MM.1S (cell line): ENCODE measurements at places on chromosomes 2 and 18.

DNA sequence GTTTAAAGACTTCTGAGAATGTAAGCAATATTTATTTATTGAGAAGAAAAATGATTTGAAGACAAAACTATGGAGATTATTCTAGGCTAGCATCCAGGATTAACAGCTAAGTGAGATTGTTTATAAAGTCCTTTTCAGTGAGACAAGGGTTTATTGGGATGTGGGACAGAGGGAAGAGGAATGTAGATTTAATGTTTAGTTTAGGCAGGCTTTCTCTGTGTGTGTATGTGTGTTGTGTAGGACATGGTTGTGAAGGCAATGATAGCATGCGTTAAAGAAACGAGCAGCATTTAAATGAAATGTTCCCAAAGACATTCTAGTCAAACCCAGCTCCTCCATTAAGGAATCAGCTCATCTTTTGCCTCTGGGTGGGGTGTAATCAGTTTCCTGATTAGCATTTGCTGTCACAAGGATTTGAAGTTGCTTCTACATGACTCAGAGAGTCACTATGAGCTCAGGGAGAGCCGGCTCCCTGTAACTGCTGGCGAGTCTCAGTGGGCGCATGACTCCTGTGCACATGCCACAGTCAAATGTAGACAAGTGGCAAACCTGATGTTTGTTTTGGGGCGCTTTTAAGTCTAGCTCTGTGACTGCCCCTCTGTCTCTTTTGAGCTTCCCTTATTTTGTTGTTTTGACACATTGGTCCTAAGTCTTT lies 442.2 kb upstream of the CELF4 start:
- DNase-seq = no peak

- no peak for DNase-seq
Observed at GRCh38 chr2:227822416-227823003, 8.9 kb downstream of the CCL20 start.

DNA sequence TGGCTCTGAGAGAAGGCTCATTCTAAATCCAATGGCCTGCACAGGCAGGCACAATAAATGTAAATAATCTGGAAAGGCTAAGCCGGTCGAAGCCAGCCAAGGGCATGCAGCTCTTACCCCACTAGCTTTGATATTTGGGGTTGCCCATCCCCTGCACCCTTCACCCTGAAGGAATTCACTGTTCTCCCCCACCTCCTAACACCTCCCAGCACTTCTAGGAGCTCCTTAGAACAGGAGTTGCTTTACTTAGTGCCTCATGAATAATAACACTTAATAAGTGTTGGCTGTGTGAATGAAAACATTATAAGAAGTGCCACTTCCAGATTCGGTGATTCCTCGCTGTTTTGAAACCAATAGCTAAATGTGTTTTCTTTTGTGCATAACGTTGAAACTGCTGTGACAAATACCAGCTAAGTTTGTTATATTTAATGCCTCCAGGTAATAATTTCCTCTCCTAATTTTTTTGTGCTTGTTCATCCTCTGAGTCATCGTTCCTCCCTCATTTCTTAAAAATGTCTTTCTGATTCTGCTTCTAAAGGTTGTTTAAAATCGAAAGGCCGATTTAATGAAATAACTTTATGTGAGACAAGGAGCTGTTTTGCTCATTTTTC lies 458.8 kb downstream of the METTL4 start:
- no peak for DNase-seq

DNA sequence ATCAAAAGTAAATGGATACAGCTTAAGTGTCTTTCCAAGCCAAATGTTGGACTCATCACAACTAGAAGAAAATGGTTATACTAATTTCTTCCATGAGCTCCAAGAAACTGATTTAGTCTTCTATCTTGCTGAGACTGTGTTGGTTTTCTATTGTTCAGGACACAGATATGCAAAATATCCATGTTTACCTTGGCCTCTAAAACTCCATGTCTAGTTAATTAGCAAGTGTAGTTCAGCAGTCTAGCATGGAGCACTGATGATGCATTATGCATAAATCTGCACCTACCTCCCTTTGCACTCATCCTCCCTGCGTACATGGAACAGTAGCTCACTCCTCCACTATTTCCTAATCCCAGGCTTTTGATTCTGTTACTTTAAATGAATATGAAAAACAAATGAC lies 731.4 kb upstream of the CHAC2 start:
- DNase-seq = no peak

DNA sequence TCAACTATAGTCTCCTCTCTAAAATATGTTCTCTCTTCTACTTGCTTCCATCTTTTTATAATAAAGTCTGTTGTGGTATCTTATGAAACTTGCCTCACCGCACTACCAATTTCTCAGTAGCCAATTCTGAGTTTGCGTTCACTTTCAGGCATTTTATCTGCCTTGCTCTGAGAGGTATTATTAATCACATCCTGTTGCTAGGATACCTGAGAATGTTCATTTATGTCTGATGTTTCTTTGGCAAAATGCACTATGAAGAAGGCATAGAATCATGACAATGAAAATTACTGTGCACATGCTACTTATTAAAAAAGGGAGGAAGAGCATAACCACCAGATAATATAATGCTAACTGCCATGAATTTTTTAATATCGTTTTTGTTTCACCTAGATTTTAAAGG lies 130.2 kb downstream of the CHST9 start:
- no peak for DNase-seq

DNA sequence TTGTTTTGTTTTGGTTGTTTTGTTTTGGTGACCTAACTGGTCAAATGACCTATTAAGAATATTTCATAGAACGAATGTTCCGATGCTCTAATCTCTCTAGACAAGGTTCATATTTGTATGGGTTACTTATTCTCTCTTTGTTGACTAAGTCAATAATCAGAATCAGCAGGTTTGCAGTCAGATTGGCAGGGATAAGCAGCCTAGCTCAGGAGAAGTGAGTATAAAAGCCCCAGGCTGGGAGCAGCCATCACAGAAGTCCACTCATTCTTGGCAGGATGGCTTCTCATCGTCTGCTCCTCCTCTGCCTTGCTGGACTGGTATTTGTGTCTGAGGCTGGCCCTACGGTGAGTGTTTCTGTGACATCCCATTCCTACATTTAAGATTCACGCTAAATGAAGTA lies at the start of gene TTR:
TTR (plus strand) TSS at position 250 of the 400 bp plus-strand sequence; CDS start at position 276, 26 bp downstream.
- no peak for DNase-seq

DNA sequence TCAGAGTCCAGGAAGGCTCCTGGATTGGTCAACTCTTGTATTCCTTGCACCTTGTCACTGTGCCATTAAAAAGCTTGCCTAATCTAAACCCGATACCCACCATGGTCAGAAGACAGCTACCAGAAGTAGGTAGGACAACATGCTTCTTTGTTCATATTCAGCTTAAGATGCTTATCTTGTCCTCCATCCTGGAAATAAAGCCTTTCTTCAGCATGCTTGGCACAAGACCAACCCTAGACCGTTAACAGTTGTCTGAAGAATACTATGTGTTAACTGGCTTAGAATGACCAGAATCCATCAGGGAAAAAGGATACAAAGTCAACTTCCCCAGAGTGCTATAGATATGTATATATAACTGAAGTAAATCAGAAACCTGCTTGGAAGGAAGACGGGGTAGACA lies 193.9 kb downstream of the ZRANB3 start:
- DNase-seq = no peak

DNA sequence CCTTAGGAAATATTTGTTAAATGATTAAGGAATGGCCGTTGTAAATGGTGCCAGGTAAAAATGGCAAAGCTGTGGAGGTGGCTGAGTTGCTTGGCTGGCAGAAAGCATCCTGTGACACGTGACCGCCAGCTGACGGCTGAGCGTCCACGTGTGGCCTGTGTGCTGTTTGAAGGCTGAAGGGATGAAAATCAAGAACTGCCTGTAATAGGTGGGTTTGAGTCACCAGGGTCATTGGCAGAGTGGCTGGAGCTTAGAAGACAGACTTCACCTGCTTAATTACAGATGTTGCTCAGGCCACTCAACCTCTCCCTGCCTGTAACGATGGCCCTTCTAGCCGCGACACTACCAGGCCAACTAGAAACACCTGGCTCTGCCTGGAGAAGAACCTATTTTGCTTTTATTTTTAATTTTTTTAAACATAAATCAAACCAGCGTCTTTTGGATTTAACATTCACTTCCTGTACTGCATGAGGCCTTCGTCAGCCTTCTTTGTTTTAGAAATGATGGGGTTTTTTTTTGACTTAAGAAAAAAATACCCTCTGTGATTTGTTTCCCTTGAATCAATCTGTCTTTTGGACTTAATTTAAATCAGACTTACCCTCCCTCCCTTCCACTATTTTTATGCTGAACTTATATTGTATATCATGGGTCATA lies 206.5 kb downstream of the PRKCE start:
- no peak for DNase-seq

- no peak for DNase-seq
Observed at GRCh38 chr2:232882505-232883115, 12.5 kb downstream of the SNORC start.

DNA sequence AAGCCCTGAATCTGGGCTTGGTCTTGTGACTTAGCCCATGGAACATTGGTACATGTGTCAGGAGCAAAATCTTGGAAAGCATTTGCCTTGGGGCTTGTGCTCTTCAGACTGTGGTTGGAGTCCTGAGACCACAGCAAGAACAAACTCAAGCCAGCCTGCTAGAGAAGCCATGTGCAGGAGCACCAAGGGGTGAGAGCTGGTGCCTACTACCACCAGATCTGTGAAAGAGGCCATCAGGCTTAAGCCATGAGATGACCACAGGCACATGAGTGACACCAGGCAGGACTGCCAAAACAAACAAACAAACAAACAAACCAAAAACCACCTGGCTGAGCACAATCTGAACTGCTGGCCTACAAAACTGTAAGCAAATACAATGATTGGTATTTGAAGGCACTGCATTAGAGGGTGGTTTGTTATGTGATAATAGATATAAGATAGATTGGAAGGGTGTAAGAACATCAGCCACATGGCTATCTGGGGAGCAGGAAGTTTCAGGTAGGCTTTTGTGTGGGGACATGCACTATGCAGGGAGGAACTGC lies 9.0 kb upstream of the TWIST2 start:
- DNase-seq = no peak

GRCh38 chr2:70994009-70994698 lies 519 bp downstream of the TEX261 start:
- DNase-seq = no peak

DNA sequence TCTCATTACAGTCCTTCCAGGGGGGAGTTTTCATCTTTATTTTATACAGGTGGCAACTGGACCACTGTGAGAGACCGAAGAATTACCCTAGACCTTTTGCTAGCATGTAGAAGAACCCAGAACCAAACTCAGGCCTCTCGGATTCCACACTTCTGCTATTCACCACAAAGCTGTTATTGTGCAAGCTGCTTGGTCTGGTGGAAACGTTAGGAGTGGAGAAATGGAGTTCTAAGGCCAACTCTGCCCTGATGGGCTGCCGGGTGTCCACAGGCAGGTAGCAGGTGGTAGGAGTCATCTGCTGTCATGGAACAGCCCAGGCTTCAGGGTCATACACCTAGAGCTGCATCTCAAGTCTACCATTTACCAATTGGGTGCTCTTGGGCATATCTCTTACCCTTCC lies 218.8 kb downstream of the BCL11A start:
- no peak for DNase-seq

DNA sequence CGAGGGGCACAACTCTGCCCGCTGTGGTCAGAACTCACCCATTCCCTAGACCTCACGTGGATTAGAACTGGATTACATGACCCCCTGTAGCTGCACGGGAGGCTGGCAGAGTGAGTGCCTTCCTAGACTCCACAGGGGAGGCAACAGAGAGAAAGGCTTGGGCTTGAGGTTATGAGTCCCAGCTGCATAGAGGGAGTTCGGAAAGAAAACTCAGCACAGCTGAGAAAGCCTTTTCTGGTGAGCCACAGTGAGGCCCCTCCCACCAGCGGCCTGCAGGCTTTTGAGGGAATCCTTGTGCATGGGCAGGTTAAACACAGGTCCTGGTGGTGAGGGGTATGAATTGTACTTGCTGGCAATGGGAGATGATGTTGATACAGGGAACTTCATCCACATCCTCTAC lies 217.3 kb downstream of the FHOD3 start:
- DNase-seq = no peak

- DNase-seq = no peak
Observed at GRCh38 chr2:183149489-183149888, 25.2 kb downstream of the NUP35 start.

DNA sequence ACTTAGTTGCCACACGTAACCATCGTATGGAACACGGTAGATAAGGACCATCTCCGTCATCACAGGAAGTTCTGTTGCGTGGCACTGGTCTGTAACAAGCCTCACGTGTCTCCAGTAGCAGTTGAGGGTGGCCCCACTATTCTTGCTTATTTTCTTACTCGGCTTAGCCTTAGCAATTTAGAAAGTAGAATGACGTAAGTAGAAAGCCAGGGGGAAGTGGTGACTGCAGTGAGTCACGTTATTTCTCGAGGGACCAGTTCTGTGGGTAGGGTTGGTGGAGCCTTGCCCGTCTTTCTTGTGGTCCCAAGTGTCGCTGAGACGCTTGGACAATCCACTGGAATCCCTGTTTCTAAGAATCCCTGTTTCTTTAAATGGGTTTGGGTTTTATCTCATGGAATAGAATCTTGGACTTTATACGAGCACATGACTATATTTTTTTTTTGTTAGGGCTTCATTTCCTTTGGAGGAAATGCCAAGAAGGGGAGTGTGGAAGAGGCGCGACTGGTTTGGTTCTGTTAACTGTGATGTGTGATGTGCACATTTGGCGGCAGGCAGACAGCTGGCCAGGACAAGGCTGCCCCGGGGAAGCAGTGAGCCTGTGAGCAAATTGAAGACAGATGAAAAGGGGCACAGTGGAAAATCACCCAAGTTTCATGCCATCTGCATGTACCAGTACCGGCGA lies 96.2 kb downstream of the CABLES1 start:
- DNase-seq = no peak

DNA sequence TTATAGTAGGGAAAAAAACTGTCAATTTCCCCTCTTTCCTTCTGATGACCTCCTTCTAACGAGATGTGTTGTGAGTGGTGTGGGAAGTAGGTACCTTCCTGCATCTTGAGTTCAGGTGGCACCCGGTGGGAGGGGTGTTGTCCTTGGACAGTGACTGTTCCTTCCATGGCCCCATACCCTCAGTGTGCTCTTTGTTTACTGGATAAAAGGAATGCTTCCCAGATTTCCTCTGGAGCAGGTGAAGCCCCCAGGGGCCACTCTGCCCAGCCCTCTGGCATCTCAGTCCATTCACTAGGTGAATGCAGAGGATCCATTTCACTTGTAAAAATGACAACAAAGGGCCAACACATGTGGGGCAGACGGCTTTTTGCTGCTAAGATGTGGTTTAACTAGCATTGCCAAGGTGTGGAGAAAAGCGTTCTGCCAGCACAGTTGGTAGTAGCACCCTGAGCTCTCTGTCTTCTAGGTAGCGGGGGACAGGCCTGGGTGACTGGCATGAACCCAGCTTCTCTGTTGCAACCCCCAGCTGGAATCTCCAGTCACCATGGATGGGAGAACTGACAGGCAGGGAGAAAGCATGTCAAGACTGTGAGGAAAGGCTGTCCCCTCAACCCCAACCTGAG lies 6.9 kb downstream of the GDF7 start:
- DNase-seq = no peak

DNA sequence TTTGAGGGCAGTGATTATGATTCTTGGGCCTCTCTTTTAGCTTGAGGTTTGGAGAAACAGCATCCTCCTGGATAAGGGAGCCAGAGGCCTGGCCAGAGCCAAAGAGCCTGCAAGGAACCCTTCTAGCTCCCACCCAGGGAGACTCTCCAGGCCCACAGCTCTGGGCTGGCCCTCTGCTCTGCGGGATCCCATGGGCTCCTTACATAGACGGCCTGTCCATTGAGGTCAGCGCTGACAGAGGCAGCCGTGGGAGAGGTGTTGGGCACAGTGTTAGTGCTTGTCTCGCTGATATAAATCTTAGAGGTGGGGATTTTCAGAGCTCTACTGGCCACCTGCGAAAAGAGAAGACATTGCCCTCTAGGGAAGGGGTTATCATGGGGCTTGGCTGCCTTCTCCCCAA lies 67.2 kb downstream of the XDH start:
- no peak for DNase-seq

- no peak for DNase-seq
Observed at GRCh38 chr2:44937688-44938240, 3.7 kb upstream of the SIX3 start.
